ENCODE measurements at places on chromosomes 12 and 14.

- DNase-seq: no peak
These were observed 1.0 kb upstream of the GLRX5 start for GRCh38 chr14:95533822-95534221.

- no peak for DNase-seq
These were observed 23.1 kb upstream of the DCP1B start for GRCh38 chr12:2027351-2027750.

DNA sequence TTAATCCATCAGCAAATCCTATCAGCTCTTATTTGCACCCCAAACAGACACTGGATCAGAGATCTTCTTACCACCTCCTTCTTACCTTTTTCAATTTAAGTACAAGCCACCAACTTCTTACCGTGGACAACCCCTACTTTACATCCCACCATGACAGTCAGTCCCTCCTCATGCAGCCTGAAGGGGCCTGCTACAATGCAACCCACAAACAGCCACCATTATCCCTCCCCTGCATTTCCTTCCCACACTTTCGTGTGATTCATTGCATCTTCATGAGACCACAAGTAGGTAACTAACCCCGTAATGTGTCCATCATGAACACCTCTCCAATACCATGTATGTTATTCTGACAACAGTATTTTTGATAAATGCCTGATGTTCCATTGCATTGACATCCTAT is 108.6 kb downstream of the BCL11B start:
- DNase-seq: no peak

GRCh38 chr14:56196274-56196673 is 78.1 kb downstream of the PELI2 start:
- no peak for DNase-seq

DNA sequence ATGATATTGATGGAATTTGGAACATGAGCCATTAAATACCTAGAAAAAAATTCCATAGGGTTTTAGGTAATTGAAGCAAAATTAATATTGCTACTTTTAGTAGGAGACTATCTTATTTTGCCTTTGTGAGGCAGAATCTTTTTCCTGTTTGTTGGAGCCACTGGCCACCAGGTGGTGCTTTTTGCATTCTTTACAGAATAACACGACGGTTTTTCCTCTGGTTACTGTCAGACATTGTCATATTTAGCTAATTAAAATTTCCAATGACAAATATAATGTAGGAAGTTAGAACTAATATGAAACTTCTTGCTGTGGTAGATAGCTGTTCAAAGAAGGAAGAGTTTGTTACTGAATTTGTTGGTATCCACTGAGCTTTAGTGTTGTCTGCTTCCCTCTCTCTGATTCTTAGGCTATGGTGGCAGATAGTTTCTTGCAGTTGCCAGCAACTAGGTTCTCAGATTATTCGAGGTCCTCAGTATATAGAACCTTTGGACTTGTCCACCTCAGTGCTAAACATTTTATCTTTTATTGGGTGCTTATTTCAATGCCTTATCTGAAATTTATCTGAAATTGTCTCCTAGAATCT is 25.7 kb downstream of the RAB21 start:
- DNase-seq: no peak

DNA sequence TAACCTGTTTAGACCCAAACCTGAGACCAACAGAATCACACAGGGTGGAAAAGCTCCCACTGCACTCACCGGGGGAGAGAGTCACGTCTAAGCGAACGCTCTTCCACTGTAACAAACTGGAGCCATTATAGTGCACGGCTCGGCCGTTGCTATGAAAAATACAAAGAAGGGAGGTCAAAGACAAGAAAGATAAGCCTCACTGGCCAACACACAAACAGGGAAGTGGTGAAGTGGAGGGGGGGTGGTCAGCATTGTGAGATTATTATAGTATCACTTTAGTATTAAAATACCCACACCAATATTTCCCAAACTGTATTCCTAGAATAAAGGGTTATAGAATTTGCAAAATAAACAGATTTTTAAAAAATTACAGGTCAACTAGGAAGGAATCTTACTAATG is 90.9 kb downstream of the TRAFD1 start:
- no peak for DNase-seq

GRCh38 chr12:19018302-19018970 is 111.1 kb upstream of the PLEKHA5 start:
- no peak for DNase-seq

DNA sequence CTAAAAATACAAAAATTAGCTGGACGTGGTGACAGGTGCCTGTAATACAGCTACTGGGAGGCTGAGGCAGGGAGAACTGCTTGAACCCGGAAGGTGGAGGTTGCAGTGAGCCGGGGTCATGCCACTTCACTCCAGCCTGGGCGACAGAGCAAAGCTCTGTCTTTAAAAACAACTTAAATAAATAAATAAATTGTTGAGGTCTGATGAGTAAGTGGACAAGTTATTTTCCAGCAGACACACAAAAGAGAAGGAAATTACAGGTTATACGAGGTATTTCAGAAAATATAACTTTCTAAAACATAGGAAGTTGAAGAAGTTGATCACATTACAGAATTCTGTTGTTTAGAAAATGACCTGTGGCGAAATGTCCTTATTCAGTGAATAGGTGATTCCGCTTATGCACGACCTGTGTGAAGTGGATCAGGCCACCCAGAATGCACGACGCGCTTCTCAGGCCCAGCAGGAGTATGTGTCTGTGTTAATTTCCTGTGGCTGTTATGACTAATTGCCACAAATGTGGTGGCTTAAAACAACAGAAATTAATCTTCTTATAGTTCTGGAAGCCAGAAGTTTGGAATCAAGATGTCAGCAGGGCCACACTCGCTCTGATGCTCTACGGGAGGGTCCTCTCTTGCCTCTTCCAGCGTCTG is 38.1 kb downstream of the P2RX7 start:
- no peak for DNase-seq

All from NCI-H1436 treated with DMSO at 0.1 percent for 48 hours (cell line).